ENCODE measurements at places on chromosomes 5 and 9.

- no peak for DNase-seq
Measured at GRCh38 chr5:14920121-14920520, 48.5 kb upstream of the ANKH start.

GRCh38 chr5:157357823-157358222 is 91.9 kb downstream of the CYFIP2 start:
- DNase-seq, result no peak

DNA sequence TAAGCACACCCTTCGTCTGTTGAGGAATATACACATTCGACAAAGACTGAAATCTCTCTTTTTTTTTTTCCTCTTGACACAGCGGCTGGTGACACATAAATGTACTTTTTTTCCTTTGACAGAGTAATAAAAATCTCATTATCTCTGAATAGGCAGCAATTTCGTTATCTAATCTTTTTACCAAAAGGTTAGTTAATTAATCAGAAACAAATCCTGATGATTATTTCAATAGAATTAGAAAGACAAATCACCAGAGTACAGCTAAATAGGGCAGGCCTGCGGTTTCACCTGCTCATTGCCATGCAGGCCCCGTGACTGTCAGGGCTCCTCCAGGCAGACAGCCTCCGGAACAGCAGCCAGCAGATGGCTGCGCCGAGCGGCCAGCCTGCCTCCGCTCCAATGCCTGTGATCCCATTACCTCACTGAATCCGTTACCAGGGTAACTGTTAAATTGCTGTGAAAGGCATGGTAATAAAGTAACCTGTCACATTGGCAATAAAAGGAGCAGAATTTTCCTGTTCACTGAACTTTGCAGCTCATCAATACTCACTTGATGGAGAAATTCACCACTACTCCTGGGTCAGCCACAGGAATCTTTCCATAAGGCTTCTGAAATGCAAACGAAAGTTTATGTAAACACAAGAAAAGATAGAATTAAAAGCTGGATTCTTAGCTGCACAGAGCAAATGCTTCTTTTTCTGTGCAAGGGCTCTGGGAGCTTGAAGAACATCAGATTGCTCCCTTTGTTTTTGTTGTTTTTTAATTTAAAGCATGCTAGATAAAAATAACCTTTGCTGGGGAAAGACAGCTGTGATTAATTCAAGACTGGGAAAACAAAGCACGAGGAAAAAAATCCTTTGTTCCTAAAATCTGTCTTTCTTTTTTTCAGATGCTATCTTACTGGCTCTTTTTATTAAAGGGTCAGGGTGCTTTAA is 666.4 kb upstream of the ZNF608 start:
- no peak for DNase-seq

- DNase-seq, result no peak
Measured at GRCh38 chr5:17872204-17872603, 237.9 kb downstream of the TAF11L14 start.

DNA sequence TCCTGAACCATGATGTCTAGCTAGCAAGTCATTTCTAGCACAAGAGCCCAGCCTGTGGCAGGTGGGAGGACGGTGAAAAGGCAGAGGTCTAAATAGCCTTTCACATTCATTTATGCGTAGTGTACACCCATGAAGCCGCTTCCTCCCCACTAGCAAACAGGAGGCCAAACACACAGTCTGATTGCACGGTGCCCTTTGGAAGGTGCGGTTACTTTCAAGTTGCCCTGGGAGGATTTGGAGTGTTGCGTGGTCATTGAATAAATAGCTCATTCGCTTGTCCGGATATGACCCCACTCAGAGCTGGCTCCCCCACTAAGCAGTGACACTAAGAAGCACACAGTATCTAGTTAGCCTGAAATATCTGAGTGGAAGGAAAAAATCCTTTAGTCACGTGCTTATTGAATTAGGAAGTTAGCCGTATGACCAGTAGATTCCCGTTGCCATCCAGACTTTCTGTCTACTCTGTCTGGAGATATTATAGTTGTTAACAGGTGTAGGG is 664 bp upstream of the ARSB start:
- peak; percentile 37 for DNase-seq

All from activated CD4-positive, alpha-beta T cell treated with anti-CD3 and anti-CD28 coated beads for 24 hours (primary cell).